HT1080 (cell line): ENCODE measurements at places on chromosomes 4 and X.

- no peak for DNase-seq
Measured at GRCh38 chrX:20325786-20326388, 59.2 kb upstream of the RPS6KA3 start.

GRCh38 chrX:48957477-48957826 lies at the start of gene OTUD5:
OTUD5 (minus strand) TSS chrX:48957607; CDS start chrX:48957570, 37 bp downstream.
- no peak for DNase-seq

DNA sequence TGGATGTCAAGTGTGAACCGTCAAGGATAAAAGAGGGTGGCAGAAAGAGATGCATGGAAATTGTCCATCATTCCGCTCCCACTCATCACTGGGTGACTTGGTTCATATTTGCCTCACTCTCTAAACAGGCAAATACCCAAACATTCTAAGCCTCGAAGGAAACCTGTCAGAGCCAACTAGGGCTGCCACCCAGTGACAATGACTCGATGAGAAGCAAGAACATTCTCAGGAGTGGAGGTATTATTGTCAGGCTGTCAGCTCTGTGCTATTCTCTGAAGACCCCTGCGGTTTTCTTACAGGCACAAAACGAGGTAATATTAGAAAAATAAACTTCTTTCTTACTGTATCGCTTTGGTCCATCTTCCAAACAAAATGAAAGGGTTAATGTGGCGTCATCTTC lies 139.6 kb downstream of the LDB2 start:
- DNase-seq: no peak

DNA sequence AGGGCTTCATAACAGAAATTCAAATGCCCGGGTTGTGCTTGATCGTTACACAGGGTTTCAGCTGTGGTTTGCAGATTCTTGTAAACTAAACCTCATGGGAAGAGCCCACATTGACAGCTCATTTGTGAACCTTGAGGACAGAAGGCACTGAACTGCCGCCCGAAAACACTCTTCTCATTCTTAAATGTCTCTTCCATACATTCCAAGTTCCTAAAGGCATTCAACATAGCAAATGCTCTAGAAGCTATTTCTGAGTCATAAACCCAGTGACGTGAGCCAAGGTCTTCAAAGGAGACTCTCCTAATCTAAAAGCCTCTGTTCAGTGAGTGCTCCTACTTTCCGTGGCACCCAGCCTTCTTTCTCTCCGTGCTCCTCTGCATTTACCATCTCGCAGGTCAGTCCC lies 737.8 kb upstream of the FRG1 start:
- peak; percentile 59 for DNase-seq

GRCh38 chrX:154515090-154515965 lies 704 bp downstream of the FAM3A start:
- no peak for DNase-seq

- DNase-seq: no peak
Measured at GRCh38 chrX:24020306-24020876, 6.6 kb downstream of the KLHL15 start.

DNA sequence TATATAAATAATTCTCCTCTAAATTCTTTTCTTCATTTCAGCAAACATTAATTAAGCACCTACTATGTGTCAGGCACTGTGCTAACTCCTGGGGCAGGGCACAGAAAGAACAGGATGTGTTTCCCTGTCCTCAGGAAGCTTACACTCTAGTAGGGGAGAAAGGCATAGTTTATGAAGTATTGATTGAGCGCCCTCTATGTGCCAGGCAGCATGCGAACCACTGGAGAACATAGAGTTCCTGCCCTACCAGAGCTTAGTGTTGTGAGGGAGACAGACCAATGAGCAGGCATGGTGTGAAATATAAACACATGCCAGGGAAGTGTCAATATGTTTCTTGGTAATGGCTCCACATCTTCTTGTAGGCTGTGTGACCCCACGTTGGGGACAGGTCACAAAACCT lies 3.7 kb downstream of the ADGRG4 start:
- DNase-seq: no peak
